ENCODE measurements at places on chromosomes 4 and X.

DNA sequence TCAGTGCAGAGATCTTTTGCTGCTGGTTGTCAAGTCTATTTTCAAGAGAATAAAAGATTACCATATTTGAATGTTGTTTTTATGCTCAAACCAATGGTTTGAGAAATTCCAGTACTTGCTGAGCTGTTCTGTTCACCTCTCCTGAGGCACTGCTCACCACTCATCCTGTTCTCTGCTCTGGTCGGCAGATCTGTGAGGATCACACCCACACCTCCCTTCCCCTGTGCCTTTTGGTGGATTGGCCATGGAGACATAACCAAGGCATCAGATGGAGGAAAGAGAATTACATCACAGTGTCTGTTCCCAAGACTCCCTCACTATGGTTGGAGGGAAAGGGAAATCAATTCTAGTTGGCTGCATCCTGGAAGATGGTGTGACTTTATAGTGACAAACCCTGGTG, 391.6 kb downstream of the ARHGAP24 start:
- DNase-seq: no peak

- DNase-seq: no peak
Observed at GRCh38 chr4:124481123-124481522, 231.4 kb downstream of the ANKRD50 start.

DNA sequence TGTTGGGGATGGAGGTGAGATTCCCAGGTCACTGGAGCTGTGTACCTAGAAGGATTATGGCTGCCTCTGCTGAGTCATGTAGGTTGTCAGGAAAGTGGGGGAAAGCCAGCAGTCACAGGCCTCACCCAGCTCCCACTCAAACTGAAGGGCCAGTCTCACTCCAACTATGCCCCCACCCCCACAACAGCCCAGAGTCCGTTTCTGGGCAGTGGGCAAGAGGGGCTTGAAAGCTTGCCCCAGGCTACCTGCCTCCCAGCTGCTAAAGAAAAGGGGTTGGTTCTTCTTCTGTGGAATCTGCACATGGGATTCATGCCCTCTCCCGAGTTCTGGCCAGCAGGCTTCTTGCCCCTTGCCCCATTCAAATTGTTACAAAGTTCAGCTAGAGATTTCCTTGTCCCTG, 116.0 kb upstream of the PGRMC2 start:
- no peak for DNase-seq

GRCh38 chr4:2734612-2735011, 21.5 kb downstream of the TNIP2 start:
- DNase-seq: no peak

DNA sequence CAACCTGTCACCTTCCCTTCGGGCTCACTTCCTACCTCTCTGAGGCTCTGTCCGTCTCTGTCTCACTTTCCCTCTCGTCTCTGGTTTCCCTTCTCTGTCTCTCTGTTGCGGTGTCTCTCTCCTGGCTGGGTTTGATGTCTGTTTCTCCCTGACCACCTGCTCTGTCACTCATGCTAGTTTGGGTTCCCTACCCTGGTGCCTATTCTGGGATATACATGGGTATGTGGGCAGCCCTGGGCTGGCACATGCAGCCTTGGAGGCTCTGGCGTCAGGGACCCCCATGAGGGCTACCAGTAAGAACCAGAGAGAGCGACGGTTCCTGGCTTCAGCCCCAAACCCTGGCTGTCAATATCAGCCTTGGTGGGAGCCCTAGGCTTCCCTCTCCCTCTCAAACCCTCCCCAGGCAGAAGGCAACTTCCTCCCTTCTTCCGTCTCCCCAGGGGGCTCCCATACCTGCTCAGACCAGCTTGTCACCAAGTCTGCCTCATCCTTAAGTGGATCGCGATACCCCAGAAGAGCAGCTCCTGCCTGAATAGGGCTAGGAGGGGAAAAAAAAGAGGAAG, 314 bp downstream of the DNASE1L1 start:
- no peak for DNase-seq

GRCh38 chr4:67366311-67366861, 178.9 kb downstream of the CENPC start:
- DNase-seq: no peak

DNA sequence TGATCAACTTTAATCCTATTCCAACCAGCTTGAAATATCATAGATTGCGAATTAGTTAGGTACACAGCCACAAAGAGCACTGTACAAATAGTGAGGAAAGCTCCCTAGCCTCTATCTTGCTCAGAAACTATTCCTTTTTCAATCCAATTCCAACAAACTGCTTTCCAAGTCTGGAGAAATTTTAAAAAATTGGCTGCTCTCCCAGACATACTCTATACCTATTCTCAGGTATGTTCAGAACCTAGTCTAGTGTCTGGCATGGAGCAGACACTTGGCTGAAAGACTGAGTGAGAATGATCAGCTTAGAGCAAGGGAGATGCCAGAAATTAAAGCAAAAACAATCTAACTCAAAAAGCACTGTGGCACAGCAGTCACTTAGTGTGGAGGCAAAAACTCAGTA, 105.9 kb downstream of the SLC10A7 start:
- no peak for DNase-seq

DNA sequence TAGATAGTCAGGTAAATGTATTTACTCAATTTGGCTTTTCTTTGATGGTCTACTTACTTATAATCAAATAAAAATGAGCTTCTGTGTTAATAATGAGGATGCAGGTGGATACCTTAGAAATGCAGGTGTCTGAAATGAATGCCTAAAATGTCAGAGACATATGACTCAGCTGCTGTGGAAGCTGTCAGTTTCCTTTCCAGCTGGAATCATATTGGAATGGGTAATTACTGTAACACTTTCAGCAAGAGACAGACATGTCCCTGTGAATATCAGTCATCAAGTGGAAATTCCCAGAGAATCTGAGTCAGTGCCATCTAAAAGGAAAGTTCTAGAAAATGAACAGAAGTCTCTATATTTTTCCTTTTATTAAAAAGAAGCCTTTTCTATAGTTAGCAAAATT, 783.0 kb upstream of the AADAT start:
- no peak for DNase-seq

Data from activated CD4-positive, alpha-beta memory T cell treated with anti-CD3 and anti-CD28 coated beads, Interleukin-2, amount 10 ng/mL, durations not matched to agents 7 days and 5 days (primary cell).